ENCODE measurements at places on chromosomes 1 and 21.
A peak's percentile ranks its signal among the peaks of the same experiment; 100 is the strongest.

DNA sequence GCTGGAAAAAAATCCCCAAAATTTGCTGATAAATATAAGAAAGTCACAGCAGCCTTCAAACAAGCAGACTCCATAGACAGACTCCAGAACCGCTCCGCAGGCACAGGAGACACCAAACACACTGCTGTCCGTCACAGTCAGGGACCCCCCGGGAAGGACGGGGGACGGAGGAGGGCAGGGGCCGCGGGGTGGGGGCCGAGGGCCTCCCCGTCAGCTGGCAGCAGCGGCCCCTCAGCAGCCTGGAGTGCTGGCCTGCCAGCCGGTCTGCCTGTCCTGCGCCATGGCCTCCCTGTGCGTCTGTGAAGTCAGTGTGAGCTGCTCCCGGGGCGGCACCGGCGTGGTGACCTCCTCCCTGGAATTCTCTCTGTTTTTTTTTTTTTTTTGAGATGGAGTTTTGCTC is 10.1 kb upstream of the C1orf159 start:
- no peak for DNase-seq

- DNase-seq: no peak
Measured at GRCh38 chr1:50974618-50974935, 4.5 kb downstream of the CDKN2C start.

GRCh38 chr1:181189691-181190363 is 101.3 kb downstream of the IER5 start:
- DNase-seq: peak; percentile 55

DNA sequence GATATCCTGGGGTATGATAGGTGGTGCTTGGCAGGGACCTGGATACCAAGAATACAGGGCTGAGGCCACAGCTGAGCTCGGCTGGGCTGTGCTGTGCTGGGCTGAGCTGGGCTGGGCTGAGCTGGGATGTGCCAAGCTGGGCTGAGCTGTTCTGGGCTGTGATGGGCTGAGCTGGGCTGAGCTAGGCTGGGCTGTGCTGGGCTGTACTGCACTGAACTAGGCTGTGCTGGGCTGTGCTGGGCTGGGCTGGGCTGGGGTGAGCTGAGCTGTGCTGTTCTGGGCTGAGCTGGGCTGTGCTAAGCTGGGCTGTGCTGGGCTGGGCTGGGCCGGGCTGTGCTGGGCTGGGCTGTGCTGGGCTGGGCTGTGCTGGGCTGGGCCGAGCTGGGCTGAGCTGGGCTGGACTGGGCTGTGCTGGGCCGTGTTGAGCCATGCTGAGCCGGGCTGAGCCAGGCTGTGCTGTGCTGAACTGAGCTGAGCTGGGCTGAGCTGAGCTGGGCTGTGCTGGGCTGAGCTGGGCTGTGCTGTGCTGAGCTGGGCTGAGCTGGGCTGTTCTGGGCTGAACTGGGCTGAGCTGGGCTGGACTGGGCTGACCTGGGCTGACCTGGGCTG is 94.7 kb upstream of the ACTRT2 start:
- DNase-seq: no peak

DNA sequence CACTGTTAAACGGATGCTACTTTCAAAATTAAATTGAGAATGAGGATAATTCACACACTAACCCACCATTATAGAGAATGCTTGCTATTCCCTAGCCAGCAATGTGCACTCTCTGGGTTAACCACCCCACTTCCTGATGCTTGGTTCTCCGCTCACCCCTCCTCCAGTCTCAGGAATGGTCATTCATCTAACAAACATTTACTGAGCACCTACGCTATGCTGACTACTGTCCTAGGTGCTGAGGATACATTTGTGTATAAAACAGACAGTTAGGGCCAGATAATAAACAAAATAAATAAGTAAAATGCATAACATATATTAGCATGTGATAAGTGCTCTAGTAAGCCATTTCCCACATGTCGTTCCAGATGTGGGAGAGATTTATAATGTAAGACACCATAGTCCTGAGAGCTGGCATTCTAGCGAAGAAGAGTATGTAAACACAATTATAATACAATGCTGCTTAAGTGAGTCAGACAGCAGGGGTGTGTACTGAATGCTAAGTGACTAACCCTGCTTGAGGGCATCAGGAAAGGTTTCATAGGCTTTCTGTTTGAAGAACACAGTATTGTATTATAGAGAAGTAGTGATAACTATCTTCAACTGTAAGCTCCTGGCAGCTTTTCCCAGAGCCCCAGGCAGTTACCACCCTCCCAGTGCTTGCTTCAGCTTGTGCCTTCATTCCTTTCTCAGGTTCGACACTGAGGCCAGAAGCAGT is 126.7 kb upstream of the CACHD1 start:
- peak; percentile 9 for DNase-seq

DNA sequence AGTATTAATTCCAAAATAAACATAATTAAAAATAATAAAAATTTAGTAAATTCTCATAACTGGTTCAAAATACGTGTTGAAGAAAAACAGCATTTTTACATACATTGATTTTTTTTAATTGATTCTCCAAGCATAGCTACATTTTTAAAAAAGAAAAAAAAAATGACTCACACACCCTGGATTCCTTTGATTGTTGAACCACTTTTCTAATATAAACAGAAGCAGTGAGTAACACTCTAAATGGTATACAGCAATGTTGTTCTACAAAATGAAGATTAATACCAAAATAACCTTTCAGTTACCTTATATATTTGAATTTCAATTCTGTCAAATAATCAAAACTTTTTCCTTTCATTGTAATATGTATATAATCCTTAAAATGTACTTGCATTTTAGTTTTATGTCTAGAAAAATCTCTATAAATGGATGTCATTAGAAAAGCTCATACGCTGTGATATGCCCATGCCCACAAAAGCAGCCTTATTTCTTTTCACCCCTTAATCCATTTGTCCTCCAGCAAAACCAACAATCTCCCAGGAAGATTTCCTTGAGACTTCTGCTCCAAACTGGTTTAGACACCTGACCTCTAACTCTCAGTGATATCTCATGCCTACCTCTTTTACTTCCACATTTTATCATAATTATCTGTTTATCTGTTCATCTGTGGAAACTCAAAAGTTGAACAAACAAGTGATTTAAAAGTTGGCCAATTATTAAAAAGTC is 246.4 kb upstream of the NR5A2 start:
- no peak for DNase-seq

DNA sequence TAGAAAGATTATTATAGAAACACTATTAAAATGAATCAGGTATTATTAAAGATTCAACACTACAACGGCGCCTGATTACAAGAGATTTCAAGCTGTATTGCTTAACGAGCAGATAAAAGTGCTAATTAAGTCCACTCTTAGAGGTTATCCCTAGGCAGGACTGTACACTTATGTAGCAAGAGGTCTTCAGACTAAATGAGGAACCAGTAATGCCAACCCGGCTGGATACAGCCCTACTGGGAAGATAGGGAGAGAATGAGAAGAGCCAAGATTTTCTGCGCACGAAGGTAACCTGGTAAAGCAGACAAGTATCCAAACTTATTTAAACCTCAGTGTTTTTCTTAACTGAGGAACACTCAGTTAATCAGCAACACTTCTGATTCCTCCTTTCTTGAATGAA is 115.7 kb upstream of the HIVEP3 start:
- DNase-seq: no peak

DNA sequence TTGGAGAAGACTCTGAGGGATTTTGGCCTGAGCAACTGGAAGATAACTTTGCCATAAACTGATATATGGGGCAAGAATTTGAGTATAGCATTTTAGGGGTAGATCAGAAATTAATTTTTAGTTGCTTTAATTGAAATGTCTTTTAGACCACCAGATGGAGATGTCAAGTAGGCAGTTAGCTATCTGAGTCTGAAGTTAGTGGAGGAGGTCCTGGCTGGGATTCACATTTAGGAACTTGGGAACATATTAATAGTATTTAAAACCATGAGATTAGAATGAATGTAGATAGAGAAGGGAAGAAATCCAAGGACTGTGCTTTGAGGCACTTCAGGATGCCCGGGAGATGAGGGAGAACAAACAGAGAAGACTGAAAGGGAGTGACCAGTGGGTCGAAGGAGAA is 32.6 kb downstream of the SLC44A3 start:
- no peak for DNase-seq

DNA sequence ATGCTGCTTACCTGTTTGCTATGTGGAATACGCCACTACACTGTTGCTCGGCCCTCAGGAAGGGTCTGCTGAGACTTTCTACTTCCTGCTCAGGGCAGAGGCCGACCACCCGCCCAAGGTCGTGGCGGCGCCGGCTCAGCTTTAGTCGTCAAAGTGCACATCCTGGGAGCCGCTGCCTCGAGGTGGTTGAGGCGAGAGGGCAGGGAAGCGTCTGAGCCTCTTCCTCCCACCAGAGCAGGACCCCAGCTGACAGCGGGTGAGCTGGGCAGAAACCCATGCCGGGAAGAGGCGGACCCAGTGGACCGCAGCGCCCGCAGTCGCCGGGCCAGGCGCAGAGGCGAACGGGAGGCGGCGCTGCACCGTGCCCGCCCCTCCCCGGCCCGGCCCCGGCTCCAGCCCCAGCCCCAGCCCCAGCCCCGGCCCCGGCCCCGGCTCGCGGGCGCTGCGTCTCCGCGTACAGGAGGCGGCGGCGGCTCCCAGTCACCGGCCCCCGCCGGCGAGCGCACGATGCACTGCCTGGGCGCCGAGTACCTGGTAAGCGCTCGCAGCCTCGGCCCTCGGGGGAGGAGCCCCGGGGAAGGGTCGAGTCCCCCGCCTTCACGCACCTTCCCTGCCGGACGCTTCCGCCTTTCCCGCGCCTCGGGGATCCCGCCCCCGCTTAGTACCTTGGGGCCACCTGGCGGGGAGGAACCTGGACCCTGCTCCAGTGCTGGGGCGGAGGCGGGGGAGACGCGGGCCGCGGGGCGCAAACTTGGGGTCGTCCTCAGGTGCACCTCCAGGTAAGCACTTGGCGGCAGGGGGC is at the start of gene SLC44A3:
Gene SLC44A3, plus strand, starts transcription at position 413 of the 802 bp plus-strand sequence. Its CDS starts 95 bp downstream, at position 508.
- peak; percentile 31 for DNase-seq
